GM10248 (cell line): ENCODE measurements at places on chromosomes 11 and 22.

- DNase-seq, result peak; percentile 68
Measured at GRCh38 chr11:70073871-70074371, 4.2 kb upstream of the ANO1 start.

DNA sequence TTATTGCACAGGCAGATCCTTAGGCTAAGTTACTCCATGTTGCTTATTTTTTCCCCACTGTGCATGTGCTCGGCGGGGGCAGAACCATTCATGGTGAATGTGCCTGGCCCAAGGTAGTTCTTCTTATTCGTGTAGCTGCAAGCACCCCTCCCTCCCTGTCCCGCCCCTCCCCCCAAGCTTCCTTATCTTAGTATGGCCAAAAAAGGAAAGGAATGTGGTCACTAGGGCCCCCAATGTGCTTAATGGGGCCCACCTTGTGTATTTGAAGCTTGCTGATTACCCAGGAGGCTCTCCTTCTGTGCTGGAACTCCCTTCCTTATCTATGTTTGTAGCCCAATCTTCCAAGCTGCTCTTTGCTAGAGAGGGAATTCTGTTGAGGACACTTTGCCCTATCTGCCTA is 1259.7 kb upstream of the RAG2 start:
- DNase-seq, result no peak

DNA sequence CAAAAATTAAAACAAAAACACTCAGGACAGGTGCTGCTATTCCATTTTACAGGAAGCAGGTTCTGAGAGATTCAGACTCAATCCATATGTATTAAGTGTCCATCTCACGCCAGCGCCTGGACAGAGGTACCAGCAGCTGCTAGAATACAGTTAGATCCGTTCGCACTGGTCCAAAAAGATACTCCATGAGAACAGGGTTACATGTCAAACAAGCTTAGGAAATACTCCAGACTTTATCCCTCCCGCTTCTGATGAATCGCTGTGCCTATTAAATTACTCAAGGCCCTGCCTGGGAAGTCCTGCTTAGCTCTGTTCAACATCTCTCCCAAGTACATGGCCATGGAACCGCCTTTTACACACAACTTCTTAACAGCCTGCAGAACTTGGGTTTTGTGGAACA is 50.2 kb upstream of the SLC35C1 start:
- DNase-seq, result no peak

DNA sequence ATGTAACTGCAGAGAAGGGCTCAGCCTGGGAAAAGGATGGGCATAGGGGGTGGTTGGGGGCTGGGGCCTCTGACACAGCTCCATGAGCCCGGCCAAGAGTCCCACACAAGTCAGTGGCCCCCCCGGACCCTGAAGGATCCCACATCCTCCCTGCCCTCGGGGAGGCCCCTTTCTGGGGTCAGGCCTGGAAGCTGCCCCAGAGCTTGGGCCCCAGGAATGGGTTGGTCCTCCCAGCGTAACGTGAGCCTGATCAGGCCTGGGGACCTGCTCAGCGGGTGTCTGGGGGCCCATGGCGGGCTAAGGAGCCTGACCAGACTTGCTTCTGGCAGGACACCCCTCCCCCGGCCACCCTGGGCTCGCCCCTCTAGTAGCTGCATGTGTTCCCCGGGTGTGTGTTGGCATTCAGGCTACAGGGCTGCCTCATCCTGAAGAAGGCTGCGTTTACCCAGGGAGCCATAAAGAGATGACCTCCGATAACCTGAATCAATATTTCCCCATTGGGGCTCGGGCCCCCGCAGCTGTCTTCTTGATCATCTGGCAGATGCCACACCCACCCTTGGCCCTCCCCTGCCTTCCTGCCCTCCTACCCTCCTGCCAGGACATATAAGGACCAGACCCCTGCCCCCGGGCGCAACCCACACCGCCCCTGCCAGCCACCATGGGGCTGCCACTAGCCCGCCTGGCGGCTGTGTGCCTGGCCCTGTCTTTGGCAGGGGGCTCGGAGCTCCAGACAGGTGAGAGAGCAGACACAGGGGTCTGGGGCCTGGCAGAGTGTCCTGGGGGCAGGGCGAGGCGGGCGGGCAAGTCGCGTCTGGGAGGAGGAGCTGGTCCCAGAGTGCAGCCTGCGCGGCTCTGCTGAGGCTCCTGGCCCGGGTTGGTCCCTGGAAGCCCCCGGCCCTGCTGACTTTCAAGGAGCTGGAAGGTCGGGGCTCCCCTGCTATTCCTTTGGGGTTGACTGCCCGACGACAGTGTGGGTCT is at the start of gene MUC2:
Gene MUC2 (plus strand): TSS at position 631 of the 978 bp plus-strand sequence.
- no peak for DNase-seq

- no peak for DNase-seq
Measured at GRCh38 chr22:17523925-17524324, 39.4 kb upstream of the SLC25A18 start.

DNA sequence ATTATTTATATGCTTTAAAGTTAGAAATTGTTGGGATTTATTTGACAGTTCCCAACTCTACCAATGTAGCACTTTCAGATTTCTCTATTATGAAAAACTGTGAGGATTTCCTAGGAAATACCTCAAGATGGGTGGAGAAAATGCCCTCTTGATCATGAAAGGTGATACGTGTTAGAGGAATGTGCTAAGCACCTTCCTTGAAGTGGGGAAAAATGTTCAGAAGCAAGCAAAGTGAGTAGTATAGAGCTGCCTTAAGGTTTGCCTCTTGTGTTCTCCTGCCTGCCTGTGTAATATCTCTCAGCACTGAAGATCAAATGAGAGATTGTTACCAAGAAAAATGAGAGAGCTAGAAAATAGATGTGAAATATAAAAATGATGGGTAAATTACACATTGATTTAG is 58.2 kb downstream of the YAP1 start:
- DNase-seq, result no peak

- DNase-seq, result no peak
Measured at GRCh38 chr22:42492323-42492690, 27.3 kb downstream of the RRP7A start.

GRCh38 chr11:5603326-5603725 is 6.9 kb downstream of the TRIM6 start:
- no peak for DNase-seq

- DNase-seq, result no peak
Measured at GRCh38 chr22:30158277-30158676, 78.0 kb downstream of the HORMAD2 start.

GRCh38 chr11:78737301-78737700 is 162.6 kb upstream of the NARS2 start:
- DNase-seq, result no peak

- DNase-seq, result peak; percentile 71
Measured at GRCh38 chr22:46653596-46653995, 33.4 kb downstream of the GRAMD4 start.

DNA sequence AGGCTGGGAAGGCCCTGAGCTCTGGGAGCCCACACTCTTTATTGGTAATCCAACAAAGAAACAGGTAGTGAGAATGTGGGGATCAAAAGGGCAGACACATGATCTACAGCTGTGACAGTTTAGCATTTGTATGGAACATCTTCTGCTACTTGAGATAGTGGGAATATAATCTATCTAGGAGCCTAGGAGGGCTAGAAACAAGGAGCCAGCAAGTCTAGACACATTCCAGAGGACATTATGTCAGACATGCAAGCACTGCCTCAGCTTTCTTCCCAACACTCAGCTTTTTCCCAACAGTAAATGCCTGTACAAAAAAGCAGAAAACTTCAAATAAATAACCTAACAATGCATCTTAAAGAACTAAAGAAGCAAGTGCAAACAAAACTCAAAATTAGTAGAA is 1150.6 kb upstream of the RAG2 start:
- no peak for DNase-seq

- DNase-seq, result no peak
Measured at GRCh38 chr11:105372206-105372605, 232.6 kb upstream of the CARD18 start.

DNA sequence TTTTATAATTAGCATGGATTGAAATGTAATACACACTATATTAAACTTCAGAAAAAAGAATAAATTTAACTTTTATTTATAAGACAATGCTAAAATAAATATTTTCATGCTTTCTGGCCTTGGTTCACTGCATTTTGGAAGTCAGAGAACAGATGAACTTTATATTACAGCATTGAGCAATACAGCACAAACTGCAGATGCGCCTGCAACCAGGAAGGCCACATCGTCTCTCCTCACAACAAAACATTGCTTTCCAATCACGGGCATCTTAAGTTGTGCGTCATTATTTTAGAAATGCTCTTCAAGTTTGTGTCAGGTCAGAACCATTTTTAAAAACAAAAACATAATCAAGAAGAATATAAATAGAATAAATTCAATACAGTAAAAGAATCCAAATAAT is 89.3 kb upstream of the CEP126 start:
- DNase-seq, result no peak

DNA sequence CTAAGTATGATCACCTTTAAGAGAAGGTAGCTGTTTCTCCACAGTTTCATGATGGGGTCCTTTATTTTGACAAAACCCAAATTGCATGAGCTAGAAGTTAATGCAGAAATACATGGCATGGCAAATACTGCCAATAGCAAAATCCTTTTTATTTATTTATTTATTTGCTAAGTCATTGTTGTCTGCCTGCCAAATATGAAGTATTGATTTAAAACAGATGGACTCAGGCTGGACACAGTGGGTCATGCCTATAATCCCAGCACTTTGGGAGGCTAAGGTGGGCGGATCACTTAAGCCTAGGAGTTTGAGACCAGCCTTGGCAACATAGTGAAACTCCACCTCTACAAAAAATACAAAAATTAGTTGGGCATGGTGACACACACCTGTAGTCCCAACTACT is 52.4 kb downstream of the LARGE2 start:
- DNase-seq, result no peak

DNA sequence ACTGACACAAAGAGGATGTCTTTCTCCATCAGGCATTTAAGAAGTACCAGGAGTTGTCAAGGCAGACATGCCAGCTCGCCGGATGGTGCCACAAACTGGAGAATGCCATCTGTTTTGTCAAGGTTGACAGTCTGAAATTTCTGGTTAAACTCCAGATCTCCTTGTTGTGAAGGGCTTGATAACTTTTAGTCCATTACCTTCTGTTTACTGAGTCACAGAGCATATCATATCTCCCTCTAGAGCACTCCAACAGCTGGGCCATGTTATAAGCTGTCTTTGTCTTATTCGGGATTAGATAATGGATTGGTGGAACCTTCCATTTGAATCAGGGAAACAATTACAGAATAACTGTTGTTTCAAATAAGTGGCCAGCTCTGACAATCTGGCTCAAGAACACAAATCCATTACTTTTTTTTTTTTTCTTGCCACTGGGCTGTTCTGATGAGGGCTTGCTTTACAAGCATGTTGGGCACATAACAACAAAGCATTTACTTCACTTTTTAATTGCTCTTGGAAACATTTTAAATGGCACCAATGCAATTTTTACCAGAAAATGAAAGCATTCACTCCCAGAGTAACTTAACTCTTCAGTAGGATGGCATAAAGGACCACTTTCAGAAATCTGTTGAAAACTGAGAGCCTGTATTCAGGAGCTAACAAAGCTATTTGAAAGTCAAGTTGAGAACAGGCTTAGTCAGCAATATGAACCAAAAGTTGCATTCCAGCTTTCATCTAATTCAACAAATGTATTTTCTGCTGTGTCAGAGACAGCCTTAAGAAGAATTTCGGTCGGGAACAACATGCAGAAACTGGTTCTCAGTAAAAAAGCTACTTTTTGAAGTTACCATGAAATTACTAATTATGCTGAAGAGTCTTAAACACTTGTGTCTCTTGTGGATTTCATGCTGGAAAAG is 227.6 kb upstream of the PITPNB start:
- DNase-seq, result no peak

GRCh38 chr11:18650859-18651557 is 16.9 kb upstream of the SPTY2D1 start:
- DNase-seq, result peak; percentile 70

GRCh38 chr22:36311386-36312085 is 58.6 kb downstream of the APOL1 start:
- no peak for DNase-seq

GRCh38 chr22:28021116-28021997 is 102.3 kb upstream of the PITPNB start:
- no peak for DNase-seq
